Posterior vena cava (tissue), 2 donors: ENCODE measurements at places on chromosomes 2 and 18. TPM values are rescaled to one million over a fixed set of nuclear protein-coding genes. Genes with fewer than 3 reads are reported as not detected.

GRCh38 chr2:102664471-102664909 is 45.1 kb downstream of the SLC9A2 start:
- DNase-seq = no peak

DNA sequence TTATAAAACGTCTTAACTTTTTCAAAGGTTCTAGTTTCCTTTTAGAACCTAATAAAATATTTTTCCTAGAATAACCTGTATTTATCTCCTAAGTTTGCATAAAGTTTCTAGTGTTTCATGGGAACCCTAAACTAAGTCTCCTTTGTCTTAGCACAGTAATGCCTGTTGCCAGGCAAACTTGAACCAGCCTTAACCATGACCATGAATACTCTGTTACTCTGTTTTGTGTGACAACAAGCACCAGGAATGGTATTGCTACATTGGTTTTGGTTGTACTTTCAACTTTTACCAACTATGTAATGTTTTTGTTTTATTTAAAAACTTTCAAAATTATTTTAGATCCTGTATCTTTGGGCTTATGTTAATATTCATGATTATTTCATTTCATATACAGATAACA is 137.6 kb downstream of the CERS6 start:
- DNase-seq = no peak

GRCh38 chr2:172326211-172326509 is 101.2 kb upstream of the ITGA6 start:
- DNase-seq = no peak

Gene RRM2
- 0.67 TPM for total RNA-seq

Gene SLC4A5
- total RNA-seq = 5.3 TPM

Gene COLEC11
- total RNA-seq = 3.8 TPM
